ENCODE measurements at places on chromosomes 1 and 21.

GRCh38 chr1:192108161-192108560 is 50.1 kb upstream of the RGS18 start:
- no peak for DNase-seq

GRCh38 chr1:81467383-81467782 is 333.4 kb upstream of the ADGRL2 start:
- DNase-seq = no peak

- no peak for DNase-seq
Measured at GRCh38 chr21:44755227-44755626, 43.9 kb upstream of the TSPEAR start.

- DNase-seq = no peak
Measured at GRCh38 chr1:84748364-84748763, 58.1 kb upstream of the SSX2IP start.

- no peak for DNase-seq
Measured at GRCh38 chr1:162070094-162070748, 730 bp downstream of the NOS1AP start.

Data from T-cell (primary cell).